ENCODE measurements at places on chromosomes 2 and 18.

- H3K4me1 ChIP-seq: peaks cover under 1% of the 10 kb centered on the region
- H3K36me3 ChIP-seq: peaks cover 4% of the 10 kb centered on the region
- no peak overlapping the region for H3K27ac ChIP-seq
- no peaks in the 10 kb centered on the region for H3K27me3 ChIP-seq
These were observed 91.2 kb upstream of the SULT1C3 start for GRCh38 chr2:108148555-108148954.

DNA sequence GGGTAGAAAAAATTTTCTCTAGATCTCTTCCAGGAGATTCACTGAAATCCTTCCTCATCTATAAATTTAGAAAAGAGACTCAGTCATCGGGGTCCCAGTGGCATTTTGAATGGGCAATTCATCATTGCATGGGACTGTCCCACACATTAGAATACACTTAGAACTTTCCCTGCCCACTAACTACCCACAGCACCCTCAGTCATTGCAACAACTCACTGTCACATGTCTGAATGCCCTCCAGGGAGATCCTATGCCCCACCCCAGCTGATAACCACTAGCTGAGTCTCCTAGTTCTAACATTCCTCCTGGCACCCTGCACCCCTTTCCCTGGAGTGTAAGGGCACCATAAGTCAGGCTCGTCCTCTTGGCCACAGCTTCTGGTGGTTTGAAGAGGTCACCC is 89.6 kb downstream of the INSIG2 start:
- no peak overlapping the region for H3K27ac ChIP-seq
- DNase-seq: no peak
- peaks cover 24% of the 10 kb centered on the region for H3K27me3 ChIP-seq
- no peak overlapping the region for H3K4me3 ChIP-seq
- H3K36me3 ChIP-seq: no peaks in the 10 kb centered on the region

- H3K4me3 ChIP-seq: no peak overlapping the region
- H3K27me3 ChIP-seq: no peaks in the 10 kb centered on the region
- no peaks in the 10 kb centered on the region for H3K4me1 ChIP-seq
- H3K36me3 ChIP-seq: no peaks in the 10 kb centered on the region
- H3K27ac ChIP-seq: no peak overlapping the region
These were observed 308.5 kb upstream of the HNMT start for GRCh38 chr2:137655814-137656213.

- H3K4me1 ChIP-seq: peaks cover 4% of the 10 kb centered on the region
- H3K27me3 ChIP-seq: no peaks in the 10 kb centered on the region
These were observed 74.7 kb downstream of the KLHL14 start for GRCh38 chr18:32698153-32698552.

GRCh38 chr2:147760984-147761383 is 83.8 kb upstream of the ACVR2A start:
- no peak overlapping the region for H3K27ac ChIP-seq
- H3K4me1 ChIP-seq: no peaks in the 10 kb centered on the region
- peaks cover 6% of the 10 kb centered on the region for H3K27me3 ChIP-seq
- no peak for DNase-seq
- peaks cover 1% of the 10 kb centered on the region for H3K36me3 ChIP-seq

All from progenitor cell of endocrine pancreas (in vitro differentiated cells).